CD8-positive, alpha-beta memory T cell (primary cell): ENCODE measurements at places on chromosomes 7 and 10. TPM values are rescaled to one million over a fixed set of nuclear protein-coding genes. Genes with fewer than 3 reads are reported as not detected.

- H3K27ac ChIP-seq = no peak overlapping the region
- H3K4me1 ChIP-seq = no peaks in the 10 kb centered on the region
- H3K36me3 ChIP-seq = no peaks in the 10 kb centered on the region
- no peak for DNase-seq
- H3K4me3 ChIP-seq = no peak overlapping the region
- H3K27me3 ChIP-seq = no peaks in the 10 kb centered on the region
These were observed 249.8 kb downstream of the NSUN6 start for GRCh38 chr10:18401416-18402195.

DNA sequence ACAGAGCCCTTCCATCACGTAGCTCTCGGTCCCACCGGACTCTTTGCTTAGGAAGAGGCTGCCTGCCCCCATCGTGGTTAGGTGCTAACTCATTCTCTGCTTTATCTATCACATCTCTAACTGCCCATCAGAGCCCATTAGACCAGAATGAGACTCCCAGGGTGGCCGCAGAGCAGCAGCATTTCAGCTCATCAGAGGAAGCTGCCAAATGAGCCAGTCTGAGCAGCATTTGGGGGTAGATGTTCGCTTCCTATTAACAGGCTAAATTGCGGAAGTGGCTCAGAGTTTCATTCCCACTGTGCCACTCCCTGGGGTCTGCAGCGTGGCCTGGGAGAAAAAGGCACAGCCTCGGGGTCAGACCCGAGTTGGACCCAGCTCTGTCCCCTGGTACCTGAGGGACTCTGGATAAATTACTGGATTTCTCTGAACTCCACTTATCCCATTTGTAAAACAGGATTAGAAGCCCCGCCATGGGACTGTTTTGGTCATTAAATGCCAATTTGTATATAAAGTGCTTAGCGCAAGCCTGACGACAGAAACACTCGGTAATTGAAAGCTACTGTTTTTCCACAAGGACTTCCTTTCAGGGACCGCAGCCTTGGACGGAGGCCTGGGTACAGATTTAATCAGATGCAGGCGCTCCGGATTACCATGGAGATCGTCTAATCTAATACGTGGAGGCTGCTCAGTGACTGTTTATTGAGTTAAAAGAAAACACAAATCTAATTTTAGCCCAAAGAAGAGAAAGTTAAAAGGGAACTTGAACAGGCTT is 73.8 kb upstream of the PRLHR start:
- H3K27ac ChIP-seq = no peak overlapping the region
- DNase-seq = no peak
- no peak overlapping the region for H3K4me3 ChIP-seq
- no peaks in the 10 kb centered on the region for H3K36me3 ChIP-seq
- peaks cover 18% of the 10 kb centered on the region for H3K4me1 ChIP-seq
- no peaks in the 10 kb centered on the region for H3K27me3 ChIP-seq

The NPY gene
- total RNA-seq = not detected

GRCh38 chr10:15262036-15262713 is 93.7 kb upstream of the NMT2 start:
- no peaks in the 10 kb centered on the region for H3K27me3 ChIP-seq
- H3K27ac ChIP-seq = no peak overlapping the region
- H3K36me3 ChIP-seq = no peaks in the 10 kb centered on the region
- no peak for DNase-seq

The AKR1E2 gene
- total RNA-seq = 2.5 TPM

DNA sequence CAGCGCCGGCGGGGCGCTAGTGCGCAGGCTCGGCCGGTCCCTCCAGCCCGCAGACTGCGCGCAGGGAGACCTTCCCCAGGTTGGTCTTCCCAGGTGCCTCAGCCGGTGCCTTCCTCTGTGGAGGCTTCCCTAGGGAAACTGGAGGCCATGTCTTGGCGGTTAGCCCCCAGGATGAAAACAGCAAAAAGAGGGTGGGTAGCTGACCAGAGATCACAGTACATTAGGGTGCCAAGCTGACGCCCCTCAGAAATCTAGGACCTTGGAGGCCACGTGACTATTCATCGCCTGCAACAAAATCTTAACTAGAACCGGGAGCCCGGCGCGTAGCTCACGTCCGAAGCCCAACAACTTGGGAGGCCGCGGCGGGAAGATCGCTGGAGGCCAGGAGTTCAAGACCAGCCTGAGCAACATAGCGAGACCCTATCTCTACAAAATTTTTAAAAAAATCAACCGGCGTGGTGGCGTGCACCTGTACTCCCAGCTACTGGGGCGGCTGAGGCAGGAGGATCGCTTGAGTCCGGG is 327 bp upstream of the FIS1 start:
- peak overlapping the region; percentile 91 for H3K27ac ChIP-seq
- H3K36me3 ChIP-seq = peaks cover 6% of the 10 kb centered on the region
- no peaks in the 10 kb centered on the region for H3K27me3 ChIP-seq
- peak overlapping the region; percentile 95 for H3K4me3 ChIP-seq

- DNase-seq = no peak
- peak overlapping the region; percentile 85 for H3K27ac ChIP-seq
- H3K4me3 ChIP-seq = peak overlapping the region; percentile 75
- H3K4me1 ChIP-seq = peaks cover 25% of the 10 kb centered on the region
- no peaks in the 10 kb centered on the region for H3K36me3 ChIP-seq
These were observed 110.7 kb downstream of the RALA start for GRCh38 chr7:39733881-39734632.

The CYP2C19 gene
- not detected for total RNA-seq

DNA sequence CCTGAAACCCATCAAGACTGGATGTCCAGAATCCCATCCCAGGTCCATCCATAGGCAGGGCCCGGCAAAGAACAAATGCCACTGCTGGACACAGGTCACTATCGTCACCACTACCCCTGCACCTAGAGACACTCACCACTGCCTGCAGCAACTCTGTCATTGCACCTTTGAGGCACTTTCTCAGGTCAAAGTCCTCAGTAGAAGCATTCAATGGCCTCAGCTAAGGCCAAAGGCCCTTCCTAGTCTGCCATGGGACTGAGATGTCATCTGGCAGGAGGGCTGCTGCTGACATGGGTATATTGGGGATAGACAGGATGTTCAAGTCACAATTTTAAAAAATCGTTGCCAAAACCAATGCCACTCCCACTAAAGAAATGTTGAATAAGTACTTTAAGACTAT is 58.7 kb downstream of the GPAM start:
- H3K4me1 ChIP-seq = no peaks in the 10 kb centered on the region
- no peaks in the 10 kb centered on the region for H3K36me3 ChIP-seq
- no peaks in the 10 kb centered on the region for H3K27me3 ChIP-seq

The AKR1C8 gene
- 0.20 TPM for total RNA-seq

GRCh38 chr7:165661-166337 is 26.6 kb upstream of the FAM20C start:
- no peak overlapping the region for H3K4me3 ChIP-seq
- no peak overlapping the region for H3K27ac ChIP-seq
- H3K4me1 ChIP-seq = no peaks in the 10 kb centered on the region
- no peak for DNase-seq
- H3K27me3 ChIP-seq = no peaks in the 10 kb centered on the region

The AOC1 gene
- total RNA-seq = not detected

The ERVW-1 gene
- not detected for total RNA-seq

The PRSS37 gene
- total RNA-seq = not detected

DNA sequence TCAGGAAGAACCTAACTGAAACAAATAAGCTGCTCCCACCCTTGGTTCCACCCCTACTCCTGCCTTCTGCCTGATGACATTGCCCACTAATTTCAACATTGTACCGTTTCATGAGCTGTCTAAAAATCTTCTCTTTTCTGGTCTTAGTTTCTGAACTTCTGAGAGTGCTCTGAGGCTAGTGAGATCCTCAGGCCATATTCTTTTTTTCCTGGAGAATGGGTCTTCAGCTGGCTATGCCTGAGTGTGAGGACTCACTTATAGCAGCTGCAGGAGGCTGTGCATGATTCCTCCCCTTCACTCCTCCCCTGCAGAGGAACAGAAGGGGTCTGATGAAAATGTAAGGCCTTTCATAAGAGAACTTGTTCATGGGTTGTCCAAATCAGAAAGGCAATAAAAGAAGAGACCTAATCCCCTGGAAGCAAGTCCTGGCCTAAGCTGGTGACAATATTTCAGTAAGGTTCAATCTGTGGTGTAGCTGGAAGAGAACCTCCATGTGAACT is 11.1 kb downstream of the HOXA4 start:
- H3K27ac ChIP-seq = no peak overlapping the region
- no peak for DNase-seq
- no peaks in the 10 kb centered on the region for H3K4me1 ChIP-seq
- H3K27me3 ChIP-seq = no peaks in the 10 kb centered on the region
- no peak overlapping the region for H3K4me3 ChIP-seq

- no peaks in the 10 kb centered on the region for H3K36me3 ChIP-seq
- no peak for DNase-seq
- H3K4me1 ChIP-seq = no peaks in the 10 kb centered on the region
- no peak overlapping the region for H3K4me3 ChIP-seq
- no peak overlapping the region for H3K27ac ChIP-seq
- no peaks in the 10 kb centered on the region for H3K27me3 ChIP-seq
These were observed 4.1 kb upstream of the CHN2 start for GRCh38 chr7:29190349-29191045.

DNA sequence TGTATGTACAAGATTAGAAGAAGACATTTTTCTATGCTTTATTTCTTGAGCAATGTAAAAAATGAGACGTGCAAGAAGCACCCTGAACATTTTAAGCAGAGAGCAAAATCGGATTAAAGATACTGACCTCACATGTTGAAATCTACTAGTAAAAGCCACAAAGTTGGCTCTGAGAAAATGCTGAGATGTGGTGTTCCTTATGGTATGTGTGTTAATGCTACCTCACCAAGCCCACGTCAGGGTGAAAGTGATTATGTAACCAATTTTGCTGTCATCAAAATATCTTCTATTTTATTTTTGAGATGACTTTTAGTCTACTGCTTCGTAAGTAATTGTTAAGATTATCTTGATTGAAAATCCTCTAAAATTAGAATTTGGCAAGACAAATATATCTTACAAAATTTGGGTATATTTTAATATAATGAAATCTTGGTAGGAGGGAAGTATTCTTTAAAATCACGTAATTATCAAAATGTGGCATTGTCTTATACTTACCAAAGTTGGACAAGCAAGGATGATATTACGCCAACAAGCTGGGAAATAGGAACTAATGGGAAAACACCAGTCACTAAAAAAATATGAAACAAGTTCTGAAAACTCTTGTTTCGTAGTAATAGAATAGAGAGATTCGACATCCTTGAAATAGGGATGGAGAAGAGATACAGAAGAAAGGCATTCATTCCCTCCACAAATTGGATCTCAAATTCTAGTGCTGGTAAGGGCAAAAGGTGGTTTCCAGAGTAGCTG is 5.8 kb downstream of the ADO start:
- no peak overlapping the region for H3K27ac ChIP-seq
- H3K36me3 ChIP-seq = no peaks in the 10 kb centered on the region
- no peak overlapping the region for H3K4me3 ChIP-seq
- no peaks in the 10 kb centered on the region for H3K27me3 ChIP-seq
- peaks cover 47% of the 10 kb centered on the region for H3K4me1 ChIP-seq

GRCh38 chr7:19116121-19117090 is 1.0 kb downstream of the TWIST1 start:
- H3K4me1 ChIP-seq = no peaks in the 10 kb centered on the region
- no peak overlapping the region for H3K4me3 ChIP-seq
- H3K27me3 ChIP-seq = peaks cover 3% of the 10 kb centered on the region

GRCh38 chr7:1725199-1725690 is 55.2 kb downstream of the ELFN1 start:
- no peak overlapping the region for H3K27ac ChIP-seq
- no peaks in the 10 kb centered on the region for H3K27me3 ChIP-seq
- H3K4me3 ChIP-seq = no peak overlapping the region

DNA sequence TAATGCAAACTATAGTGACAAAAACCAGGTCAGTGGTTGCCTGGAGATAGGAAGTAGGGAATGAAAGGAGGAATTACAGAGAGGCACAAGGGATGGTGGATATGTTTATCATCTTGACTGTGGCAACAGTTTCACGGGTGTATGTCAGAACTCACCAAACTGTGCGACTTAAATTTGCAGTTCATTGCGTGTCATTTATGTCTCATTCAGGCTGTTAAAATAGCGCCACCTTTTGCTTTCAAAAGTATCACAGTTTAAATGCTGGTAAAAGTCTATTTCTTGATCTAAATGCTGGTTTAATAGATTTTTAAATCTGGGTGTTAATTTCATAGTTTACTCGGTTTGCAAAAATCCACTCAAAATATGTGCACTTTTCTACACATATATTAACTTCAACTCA is 51.0 kb downstream of the PTTG1IP2 start:
- no peaks in the 10 kb centered on the region for H3K36me3 ChIP-seq
- H3K27ac ChIP-seq = no peak overlapping the region
- H3K27me3 ChIP-seq = no peaks in the 10 kb centered on the region
- no peak overlapping the region for H3K4me3 ChIP-seq
- no peaks in the 10 kb centered on the region for H3K4me1 ChIP-seq

DNA sequence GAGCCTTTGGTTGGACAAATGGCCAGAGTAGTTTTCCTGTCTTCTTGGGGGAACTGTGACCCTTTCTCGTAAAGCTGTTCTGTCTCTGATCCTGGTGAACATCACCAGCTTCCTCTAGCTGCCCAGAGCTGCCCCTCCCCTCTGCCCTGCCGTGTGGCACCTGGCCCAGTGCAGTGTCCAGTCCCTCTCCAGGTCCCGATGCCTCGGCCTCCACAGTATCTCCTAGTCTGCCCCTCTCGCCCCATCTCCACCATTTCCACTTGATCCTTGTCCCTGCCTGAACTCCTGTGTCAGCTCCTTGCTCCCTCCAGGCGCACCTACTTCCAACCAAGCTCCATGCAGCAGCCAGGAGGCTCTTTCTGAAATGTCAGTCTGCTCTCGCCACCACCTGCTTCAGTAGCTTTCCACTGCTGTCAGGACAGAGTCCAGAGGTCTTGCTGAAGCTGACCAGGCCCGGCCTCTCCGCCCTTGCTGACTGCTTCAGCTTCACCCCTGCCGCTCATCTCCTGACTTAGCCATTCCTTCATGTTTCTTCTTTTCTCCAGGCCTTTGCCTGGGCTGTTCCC is 133.6 kb downstream of the GRK5 start:
- H3K27ac ChIP-seq = no peak overlapping the region
- H3K36me3 ChIP-seq = no peaks in the 10 kb centered on the region
- no peaks in the 10 kb centered on the region for H3K27me3 ChIP-seq
- DNase-seq = no peak
- no peak overlapping the region for H3K4me3 ChIP-seq
- no peaks in the 10 kb centered on the region for H3K4me1 ChIP-seq

The GRID1 gene
- total RNA-seq = not detected

- H3K4me3 ChIP-seq = no peak overlapping the region
- no peaks in the 10 kb centered on the region for H3K27me3 ChIP-seq
- no peak overlapping the region for H3K27ac ChIP-seq
- H3K36me3 ChIP-seq = peaks cover 32% of the 10 kb centered on the region
- no peaks in the 10 kb centered on the region for H3K4me1 ChIP-seq
These were observed 9.0 kb downstream of the FAM204A start for GRCh38 chr10:118332948-118333710.

GRCh38 chr10:72709041-72709440 is 17.1 kb downstream of the MCU start:
- H3K27ac ChIP-seq = no peak overlapping the region
- DNase-seq = no peak
- H3K36me3 ChIP-seq = no peaks in the 10 kb centered on the region
- H3K4me1 ChIP-seq = no peaks in the 10 kb centered on the region
- H3K27me3 ChIP-seq = no peaks in the 10 kb centered on the region

- H3K4me1 ChIP-seq = no peaks in the 10 kb centered on the region
- no peaks in the 10 kb centered on the region for H3K36me3 ChIP-seq
- DNase-seq = no peak
- H3K27ac ChIP-seq = no peak overlapping the region
- no peak overlapping the region for H3K4me3 ChIP-seq
These were observed 112.0 kb upstream of the PRKCQ start for GRCh38 chr10:6692103-6692502.

- no peaks in the 10 kb centered on the region for H3K4me1 ChIP-seq
- H3K36me3 ChIP-seq = no peaks in the 10 kb centered on the region
- no peaks in the 10 kb centered on the region for H3K27me3 ChIP-seq
- no peak for DNase-seq
- no peak overlapping the region for H3K4me3 ChIP-seq
These were observed 102.9 kb upstream of the FAM20C start for GRCh38 chr7:89232-90019.

The PAPOLB gene
- total RNA-seq = not detected

The NPSR1 gene
- not detected for total RNA-seq

The TNS3 gene
- 1.5 TPM for total RNA-seq

The ABCC2 gene
- total RNA-seq = 1.5 TPM
